Liver (tissue), 10 donors: ENCODE measurements at places on chromosomes 7 and 10. TPM values are rescaled to one million over a fixed set of nuclear protein-coding genes. Genes with fewer than 3 reads are reported as not detected.

CRTAC1 gene
- polyA plus RNA-seq, result 0.28 TPM

MMRN2 gene
- 1.7 TPM for polyA plus RNA-seq

HIPK2 gene
- 15.1 TPM for polyA plus RNA-seq

DNA sequence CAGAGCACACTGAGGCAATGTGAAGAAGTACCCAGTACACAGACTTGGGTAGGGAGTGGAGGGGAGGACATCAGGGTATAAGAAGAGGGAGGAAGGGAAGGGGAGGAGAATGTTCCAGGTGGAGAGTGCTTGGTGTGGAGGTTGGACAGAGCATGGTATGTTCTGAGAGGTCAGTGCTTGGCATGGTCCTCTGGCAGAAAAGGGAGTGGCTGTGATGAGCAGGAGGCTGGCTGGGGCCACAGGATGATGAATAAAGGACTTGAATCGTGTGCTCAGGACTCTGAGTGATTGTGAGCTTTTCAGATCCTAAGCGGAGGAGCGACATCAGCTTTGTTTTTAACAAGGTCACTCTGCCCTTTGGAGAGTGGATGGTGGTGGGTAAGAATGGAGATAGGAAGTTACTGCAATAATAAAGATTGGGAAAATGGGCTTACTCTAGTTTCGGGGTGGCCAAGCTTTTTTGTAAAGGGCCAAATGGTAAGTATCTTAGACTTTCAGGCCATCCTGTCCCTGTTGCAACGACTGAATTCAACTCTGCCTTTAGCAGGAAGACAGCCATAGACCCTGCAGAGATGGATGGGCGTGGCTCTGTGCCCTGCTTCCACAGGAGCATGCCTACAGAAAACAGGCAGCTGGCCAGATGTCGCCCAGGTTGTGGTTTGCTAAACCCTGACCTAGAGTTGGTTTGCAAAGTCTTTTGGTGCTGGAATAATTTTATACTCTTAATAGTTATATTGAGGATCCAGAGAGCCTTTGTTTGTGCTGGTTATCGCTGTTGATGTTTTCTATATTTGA, 8.4 kb downstream of the PPP2R2D start:
- no peaks in the 10 kb centered on the region for H3K27me3 ChIP-seq
- H3K27ac ChIP-seq, result no peak overlapping the region
- H3K4me1 ChIP-seq, result peaks cover 31% of the 10 kb centered on the region
- peaks cover 12% of the 10 kb centered on the region for H3K36me3 ChIP-seq
- H3K4me3 ChIP-seq, result no peak overlapping the region

- no peaks in the 10 kb centered on the region for H3K27me3 ChIP-seq
- no peak overlapping the region for H3K4me3 ChIP-seq
- H3K36me3 ChIP-seq, result peaks cover 39% of the 10 kb centered on the region
- no peak overlapping the region for H3K27ac ChIP-seq
- H3K4me1 ChIP-seq, result peaks cover 11% of the 10 kb centered on the region
These were observed 8.8 kb downstream of the PPIF start for GRCh38 chr10:79356104-79356503.

MMD2 gene
- polyA plus RNA-seq, result not detected

DNA sequence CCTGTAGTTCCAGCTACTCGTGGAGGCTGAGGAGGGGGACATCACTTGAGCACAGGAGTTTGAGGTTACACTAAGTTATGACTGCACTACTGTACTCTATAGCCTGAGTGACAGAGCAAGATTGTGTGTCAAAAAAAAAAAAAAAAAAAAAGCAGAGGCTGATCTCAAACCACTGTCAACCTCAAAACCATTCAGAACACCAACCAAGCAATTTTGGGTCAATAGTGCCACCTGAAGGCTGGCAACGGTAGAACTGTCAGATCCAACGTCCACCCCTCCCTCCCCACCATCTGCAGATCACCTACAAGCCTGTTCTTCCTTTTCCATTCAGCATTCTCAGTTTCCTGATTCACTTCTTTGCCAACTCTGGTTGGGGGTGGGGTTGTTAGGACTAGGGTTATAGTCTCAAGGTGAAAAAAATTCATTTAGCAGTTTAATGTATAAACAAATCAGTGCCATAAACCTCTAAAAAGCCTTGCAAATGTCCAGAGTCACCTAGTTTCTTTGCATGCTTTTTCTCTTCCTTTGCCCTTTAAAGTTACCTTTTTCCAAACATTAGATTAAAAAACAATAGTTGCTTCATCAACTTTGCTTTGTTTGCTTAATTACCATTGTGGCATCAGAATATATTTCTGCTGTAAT, 2.6 kb downstream of the MRPS33 start:
- H3K4me1 ChIP-seq, result peaks cover 20% of the 10 kb centered on the region
- H3K4me3 ChIP-seq, result no peak overlapping the region
- no peaks in the 10 kb centered on the region for H3K27me3 ChIP-seq
- H3K27ac ChIP-seq, result no peak overlapping the region
- peak; percentile 68 for DNase-seq

DNA sequence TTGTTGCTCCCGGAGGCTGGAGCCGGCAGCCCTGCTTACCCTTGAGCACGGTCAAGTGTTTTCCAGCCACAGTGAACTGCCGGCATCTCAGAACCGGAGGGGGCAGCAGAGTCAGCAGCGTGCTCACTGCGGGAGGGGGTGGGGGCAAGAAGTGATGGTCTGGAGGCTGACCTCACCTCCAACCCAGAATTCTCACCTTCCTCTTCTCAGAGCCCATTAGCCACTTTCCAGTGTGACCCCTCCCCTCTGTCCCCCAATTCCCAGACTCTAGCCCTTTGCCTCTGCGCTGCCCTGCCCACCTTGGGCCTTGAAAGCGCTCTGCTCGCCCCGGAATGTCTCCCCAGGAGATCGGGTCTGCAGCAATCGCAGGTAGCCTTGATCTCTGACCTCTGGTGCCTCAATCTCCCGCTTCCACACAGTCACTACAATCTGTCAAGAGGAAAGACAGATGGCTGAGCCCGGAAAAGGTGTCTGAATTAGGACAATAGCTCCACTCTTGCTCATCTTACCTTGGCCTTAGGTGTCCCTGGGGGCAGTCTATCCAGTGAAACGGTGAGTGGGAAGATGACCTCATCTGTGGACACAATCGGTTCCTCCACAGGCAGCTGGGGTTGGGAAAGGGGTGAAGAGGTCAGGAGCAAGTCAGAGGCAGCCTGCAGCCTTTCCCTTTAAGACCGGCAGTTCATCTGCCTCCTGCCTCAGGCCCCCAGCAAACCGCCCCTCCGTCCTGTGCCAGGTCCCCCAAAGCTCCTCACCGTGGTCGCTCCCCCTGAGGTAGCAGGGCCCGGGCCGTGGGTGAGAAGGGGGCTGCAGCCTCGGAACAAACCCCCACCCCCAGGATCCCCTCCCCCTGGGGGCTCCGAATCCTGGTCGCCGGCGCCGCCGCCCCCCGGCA, 942 bp downstream of the TRAPPC14 start:
- DNase-seq, result peak; percentile 55
- peaks cover 13% of the 10 kb centered on the region for H3K36me3 ChIP-seq
- H3K4me1 ChIP-seq, result peaks cover 15% of the 10 kb centered on the region
- H3K4me3 ChIP-seq, result peak overlapping the region; percentile 77
- no peaks in the 10 kb centered on the region for H3K27me3 ChIP-seq

- H3K27me3 ChIP-seq, result no peaks in the 10 kb centered on the region
- no peak overlapping the region for H3K27ac ChIP-seq
- no peaks in the 10 kb centered on the region for H3K4me1 ChIP-seq
- no peak for DNase-seq
- H3K4me3 ChIP-seq, result no peak overlapping the region
These were observed 90.2 kb downstream of the GPR85 start for GRCh38 chr7:112996331-112996871.

DNA sequence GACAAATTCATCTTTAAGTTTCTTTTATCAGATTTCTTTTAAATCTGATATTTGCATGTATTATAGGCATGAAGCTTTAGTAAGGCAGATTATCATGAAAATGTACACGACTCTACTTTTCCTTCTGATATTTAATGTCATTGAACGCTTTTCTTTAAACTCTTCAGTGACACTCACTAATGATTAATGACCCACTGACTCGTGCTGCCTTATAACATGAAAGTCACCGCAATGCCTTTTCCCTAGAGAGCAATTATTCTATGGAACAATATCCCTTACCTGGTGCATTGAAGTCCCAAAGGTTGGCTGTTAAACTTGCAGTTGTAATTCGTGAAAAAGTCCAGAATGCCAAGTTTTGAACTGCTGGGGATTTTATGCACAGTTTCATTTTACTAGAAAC, 33.4 kb upstream of the HGF start:
- no peaks in the 10 kb centered on the region for H3K4me1 ChIP-seq
- no peak for DNase-seq
- no peak overlapping the region for H3K27ac ChIP-seq
- H3K36me3 ChIP-seq, result no peaks in the 10 kb centered on the region

DNA sequence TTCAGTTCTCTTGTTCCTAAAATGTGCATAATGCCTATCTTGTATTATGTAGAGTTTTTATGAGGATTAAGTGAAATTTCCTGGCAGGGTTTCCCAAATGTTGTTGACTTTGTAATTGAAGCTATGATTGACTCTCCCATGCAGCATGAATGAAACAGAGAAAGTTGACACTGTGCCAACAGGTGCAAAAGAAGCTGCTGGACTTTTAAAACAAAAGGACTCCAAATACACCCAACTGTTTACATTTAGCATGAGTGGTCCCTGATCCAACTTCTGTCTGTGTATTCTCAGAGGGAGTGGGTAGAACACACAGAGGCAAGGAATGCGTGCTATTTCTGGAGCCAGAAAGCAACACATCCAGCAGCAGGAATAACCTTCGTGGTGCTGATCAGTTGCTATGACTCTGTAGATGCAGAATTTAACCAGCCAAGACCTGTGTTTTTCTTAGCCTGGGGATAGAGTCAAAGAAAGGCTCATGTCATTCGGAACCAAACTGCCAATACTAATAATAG, 14.4 kb upstream of the RBM20 start:
- no peak overlapping the region for H3K4me3 ChIP-seq
- no peak for DNase-seq
- H3K36me3 ChIP-seq, result no peaks in the 10 kb centered on the region
- no peaks in the 10 kb centered on the region for H3K4me1 ChIP-seq

PNLIPRP1 gene
- polyA plus RNA-seq, result not detected

DNA sequence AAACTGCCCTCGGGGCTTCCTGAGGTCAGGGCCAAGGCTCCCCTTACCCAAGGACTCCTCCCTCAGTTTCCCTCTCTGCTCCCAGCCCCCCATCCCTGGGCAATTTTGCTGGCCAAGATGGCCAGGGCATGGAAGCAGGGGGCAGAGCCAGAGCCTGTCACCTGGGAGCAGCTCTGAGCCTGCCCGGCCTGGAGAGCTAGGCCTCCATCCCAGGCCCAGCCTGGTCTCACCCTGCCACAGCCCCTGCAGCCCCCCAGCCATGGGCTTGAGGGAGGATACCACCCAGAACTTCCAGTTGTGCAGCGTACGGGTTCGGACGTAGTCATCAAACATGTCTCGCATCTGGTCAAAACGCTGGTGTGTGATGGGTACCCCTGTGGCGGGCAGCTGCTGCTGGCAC, 17.0 kb upstream of the TBL2 start:
- no peak overlapping the region for H3K4me3 ChIP-seq
- H3K27me3 ChIP-seq, result no peaks in the 10 kb centered on the region
- DNase-seq, result no peak
- no peaks in the 10 kb centered on the region for H3K4me1 ChIP-seq

DNA sequence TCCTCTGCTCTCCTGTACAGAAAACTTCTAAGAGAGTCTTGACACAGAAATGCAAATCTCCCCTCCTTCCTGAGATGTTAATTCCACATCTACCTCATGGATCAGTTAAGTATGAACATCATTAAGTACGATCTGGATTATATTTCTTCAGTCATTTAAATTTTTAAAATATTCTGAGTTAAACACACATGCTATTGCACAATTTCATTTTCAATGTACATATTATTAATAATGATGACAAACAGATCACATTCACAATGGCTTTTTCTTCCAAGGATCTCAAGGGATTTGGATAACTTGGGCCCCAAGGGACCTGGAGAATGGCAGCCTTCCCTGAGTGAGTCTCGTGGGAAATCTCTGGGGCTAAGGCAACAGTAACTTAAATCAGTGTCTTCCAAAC, 16.2 kb downstream of the BEND7 start:
- H3K27me3 ChIP-seq, result no peaks in the 10 kb centered on the region
- no peak for DNase-seq
- H3K27ac ChIP-seq, result no peak overlapping the region
- H3K4me3 ChIP-seq, result no peak overlapping the region

FOXP2 gene
- 1.2 TPM for polyA plus RNA-seq

DNA sequence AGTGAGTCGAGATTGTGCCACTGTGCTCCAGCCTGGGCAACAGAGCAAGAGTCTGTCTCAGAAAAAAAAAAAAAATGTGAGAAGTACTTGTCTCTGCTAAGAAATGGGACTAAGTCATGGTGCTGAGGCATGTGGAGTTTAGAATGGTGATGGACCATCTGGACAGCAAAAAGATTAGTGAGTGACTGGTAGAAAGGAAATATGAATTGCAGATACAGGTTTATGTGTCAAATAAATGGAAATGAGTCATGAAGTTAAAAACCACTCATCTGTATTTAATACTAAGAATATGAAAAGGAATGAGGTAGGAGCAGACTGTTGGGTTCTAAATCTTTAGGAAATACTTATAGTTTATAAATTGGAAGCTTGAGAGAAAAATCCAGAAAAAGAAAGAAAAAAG, 625.7 kb upstream of the ANKRD30A start:
- H3K4me3 ChIP-seq, result no peak overlapping the region
- no peaks in the 10 kb centered on the region for H3K27me3 ChIP-seq
- no peak for DNase-seq
- no peaks in the 10 kb centered on the region for H3K4me1 ChIP-seq

DNA sequence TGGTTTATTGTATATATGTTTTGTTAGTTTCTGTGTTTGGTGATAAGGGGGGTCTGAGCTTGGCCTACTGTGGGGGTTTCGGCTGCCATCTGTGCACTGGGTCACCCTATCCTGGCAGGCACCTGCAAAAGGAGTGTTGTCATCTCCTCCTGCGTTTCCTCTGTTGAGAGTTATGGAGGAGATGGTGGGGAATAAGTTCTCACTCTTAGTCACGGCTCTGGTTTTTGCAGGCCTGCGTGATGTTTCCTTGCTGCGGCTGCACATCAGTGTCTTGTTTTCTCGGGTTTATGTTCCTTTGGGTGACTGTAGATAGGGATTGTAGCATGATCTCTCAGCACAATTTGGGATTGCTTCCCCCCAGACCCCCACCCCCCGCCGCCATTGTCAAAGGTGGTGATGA, 36.8 kb downstream of the CCM2 start:
- no peak overlapping the region for H3K27ac ChIP-seq
- no peak for DNase-seq
- peaks cover 9% of the 10 kb centered on the region for H3K4me1 ChIP-seq
- H3K27me3 ChIP-seq, result no peaks in the 10 kb centered on the region
- H3K4me3 ChIP-seq, result no peak overlapping the region

- no peak for DNase-seq
- no peak overlapping the region for H3K27ac ChIP-seq
- H3K4me3 ChIP-seq, result no peak overlapping the region
- H3K27me3 ChIP-seq, result no peaks in the 10 kb centered on the region
- H3K36me3 ChIP-seq, result no peaks in the 10 kb centered on the region
These were observed 139.4 kb downstream of the KCNMA1 start for GRCh38 chr10:77498210-77498609.

DNA sequence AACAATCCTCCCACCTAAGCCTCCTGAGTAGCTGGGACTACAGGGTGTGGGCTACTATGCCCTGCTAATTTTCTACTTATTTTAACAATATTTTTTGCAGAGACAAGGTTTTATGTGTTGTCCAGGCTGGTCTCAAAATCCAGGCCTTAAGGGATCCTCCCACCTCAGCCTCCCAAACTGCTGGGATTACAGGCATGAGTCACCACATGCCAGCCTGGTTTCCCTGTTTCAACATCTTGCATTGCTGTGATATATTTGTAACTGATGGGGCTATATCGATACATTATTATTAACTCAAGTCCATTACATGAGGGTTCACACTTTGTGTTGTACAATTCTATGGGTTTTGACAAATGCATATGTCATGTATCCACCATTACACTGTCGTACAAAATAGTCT, 41.9 kb upstream of the OGDHL start:
- no peaks in the 10 kb centered on the region for H3K36me3 ChIP-seq
- no peak overlapping the region for H3K4me3 ChIP-seq
- no peak overlapping the region for H3K27ac ChIP-seq
